ENCODE measurements at places on chromosomes 4 and X.

DNA sequence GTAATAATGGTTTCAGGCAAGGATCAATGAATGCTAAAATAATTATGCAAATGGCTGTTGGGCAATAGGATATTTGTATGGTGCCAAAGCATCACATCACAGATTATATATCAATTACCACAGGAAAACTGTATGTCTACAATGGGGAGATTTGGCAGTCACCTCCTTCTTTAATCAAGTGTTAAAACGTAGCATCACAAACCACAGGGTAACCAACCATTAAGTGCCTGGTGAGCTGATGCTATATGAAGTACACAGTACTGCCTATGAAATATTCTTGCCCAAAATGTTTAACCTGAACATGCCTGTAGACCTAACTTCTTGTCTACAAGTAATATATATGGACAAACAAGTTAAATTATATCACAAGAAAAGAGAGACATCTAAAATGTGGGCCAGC is 25.3 kb downstream of the MECP2 start:
- no peak for DNase-seq

- no peak for DNase-seq
These were observed 8.5 kb downstream of the COL25A1 start for GRCh38 chr4:109294006-109294405.

- no peak for DNase-seq
These were observed 67.5 kb downstream of the TBL1X start for GRCh38 chrX:9532349-9532748.

DNA sequence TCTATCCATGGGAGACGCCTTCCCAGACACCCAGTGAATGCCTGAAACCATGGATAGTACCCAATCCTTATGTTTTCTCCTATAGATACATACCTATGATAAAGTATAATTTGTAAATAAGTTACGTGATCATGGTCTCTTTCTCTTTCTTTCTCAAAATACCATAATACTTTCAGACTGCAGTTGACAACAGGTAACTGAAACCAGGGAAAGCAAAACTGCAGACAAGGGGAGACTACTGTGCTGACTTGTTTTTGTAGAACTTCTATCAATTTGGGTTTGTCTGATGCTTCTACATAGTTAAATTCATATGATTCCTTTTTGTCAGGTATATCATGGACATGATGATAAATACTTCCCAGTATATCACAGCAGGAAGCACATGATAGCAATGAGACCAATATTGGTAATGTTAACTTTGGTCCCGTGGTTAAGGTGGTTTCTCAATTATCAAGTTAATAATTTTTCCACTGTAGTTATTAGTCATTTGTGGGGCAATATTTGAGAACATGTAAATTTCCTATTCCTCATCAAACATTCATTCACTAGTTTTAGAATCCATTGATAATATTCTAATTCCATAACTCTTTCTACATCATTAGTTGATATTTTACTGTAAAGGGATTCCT is 298.0 kb upstream of the TET2 start:
- DNase-seq, result no peak

DNA sequence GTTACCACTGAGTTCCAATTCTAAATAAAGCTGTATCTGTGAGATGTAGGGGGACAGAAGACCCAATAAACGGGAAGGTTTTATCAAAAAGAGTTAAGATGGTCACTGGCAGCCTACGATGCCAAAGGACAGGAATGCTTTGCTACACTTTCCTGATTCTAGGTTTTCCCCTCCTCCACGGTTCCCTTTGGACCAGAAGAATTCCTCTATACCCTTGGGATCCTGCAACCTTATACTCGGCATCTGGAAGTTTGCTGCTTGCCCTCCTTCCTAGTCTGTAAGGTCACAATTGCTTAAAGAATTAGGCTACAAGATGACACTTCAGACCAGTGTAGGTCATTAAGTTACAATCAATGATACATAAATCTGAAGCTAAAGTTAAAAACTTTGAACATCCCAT is 64.3 kb downstream of the SCML2 start:
- no peak for DNase-seq

DNA sequence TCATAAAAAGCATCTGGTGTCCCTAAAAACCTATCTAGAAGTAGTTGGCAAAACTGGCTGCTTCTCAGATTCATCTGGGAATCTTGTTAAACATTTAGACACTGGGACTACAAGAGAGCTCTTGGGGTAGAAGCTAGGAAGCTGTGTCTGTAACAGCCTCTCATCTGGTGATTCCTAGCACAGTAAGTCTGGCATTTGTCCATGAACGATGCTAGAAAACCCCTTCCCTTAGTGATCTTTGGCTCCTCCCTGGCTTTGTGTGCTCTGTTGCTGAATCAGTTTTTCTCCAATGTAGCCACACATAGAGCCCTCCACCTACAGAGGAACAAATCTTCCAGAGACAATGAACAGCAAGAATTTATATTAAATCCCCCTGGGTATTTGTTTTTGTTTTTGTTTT is 951.7 kb upstream of the LCORL start:
- no peak for DNase-seq

GRCh38 chr4:134888156-134888555 is 686.6 kb upstream of the PABPC4L start:
- no peak for DNase-seq

GRCh38 chr4:183321079-183321478 is 1.0 kb upstream of the CLDN22 start:
- DNase-seq, result no peak

GRCh38 chr4:7947927-7948326 is 8.3 kb upstream of the AFAP1 start:
- no peak for DNase-seq

GRCh38 chr4:85748654-85749053 is 273.7 kb downstream of the ARHGAP24 start:
- no peak for DNase-seq

GRCh38 chr4:78949735-78950134 is 10.5 kb upstream of the PAQR3 start:
- DNase-seq, result no peak

- DNase-seq, result no peak
These were observed 31.1 kb downstream of the FGFBP1 start for GRCh38 chr4:15907430-15907829.

- DNase-seq, result no peak
These were observed 48.3 kb upstream of the NOCT start for GRCh38 chr4:138967313-138967712.

GRCh38 chr4:154612472-154613414 is at the start of gene FGG:
Gene FGG (minus strand): TSS chr4:154612656. CDS start chr4:154612609, 47 bp downstream.
- no peak for DNase-seq

DNA sequence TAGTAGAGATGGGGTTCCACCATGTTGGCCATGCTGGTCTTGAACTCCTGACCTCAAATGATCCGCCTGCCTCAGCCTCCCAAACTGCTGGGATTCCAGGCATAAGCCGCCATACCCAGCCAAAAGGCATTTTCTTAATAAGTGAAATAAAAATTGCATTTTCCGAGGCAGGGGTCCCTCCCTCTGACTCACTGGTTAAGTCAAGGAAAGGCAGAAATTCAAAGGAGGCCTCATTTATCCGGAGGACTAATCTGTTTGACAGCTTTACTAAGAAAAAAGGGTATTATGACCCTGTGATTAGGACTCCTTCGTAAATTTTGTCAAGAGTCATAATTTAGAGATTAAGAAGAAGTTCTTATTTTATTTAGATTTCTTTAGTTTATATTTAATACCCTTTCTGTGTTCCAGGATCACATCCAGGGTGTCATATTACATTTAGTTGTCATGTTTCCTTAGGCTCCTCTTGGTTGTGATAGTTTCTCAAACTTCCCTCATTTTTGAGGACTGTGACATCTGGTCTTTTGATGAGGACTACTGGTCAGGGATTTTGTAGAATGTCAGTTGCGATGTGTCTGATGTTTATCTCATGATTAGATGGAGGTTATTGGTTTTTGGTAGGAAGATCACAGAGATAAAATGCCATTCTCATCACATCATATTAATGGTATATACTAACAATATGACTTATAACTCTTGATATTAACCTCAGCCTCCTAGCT is 753.7 kb upstream of the AMOT start:
- no peak for DNase-seq

GRCh38 chr4:94766856-94767255 is 9.1 kb downstream of the BMPR1B start:
- no peak for DNase-seq

DNA sequence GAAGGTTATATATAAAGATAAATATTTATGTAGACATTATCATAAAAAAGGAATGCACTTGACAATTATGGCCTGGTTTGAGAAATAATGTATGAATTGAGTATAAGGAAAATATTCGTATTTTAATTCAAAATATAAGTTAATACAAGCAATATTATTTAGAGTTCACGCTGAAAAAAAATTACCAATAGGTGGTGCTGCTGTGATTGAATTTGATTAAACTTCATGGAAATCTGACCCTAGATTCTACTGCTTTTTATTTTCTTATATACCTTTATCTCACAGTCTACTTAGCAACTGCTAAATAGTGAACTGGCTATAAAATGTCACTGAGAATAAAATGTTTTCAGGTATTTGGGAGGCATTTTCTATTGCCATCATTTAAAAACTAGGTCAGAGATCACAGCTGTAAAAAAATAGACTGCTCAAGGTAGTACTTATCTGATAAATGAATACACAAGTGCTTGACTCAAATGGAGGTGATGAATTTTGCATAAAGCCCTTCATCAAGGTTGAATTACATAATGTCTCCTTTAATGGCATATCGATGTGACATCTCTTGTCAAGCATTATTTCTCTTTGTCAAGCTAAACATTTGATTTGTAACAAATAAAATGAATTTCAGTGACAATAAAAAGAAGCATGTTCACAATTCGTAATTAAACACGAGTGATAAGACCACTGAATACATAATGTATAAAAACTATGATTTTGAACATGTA is 1638.8 kb upstream of the PCDH7 start:
- no peak for DNase-seq
